Foreskin fibroblast (primary cell): ENCODE measurements at places on chromosomes 7 and 10.
A peak's percentile ranks its signal among the peaks of the same experiment; 100 is the strongest.

GRCh38 chr7:159093351-159093971, 51.2 kb downstream of the VIPR2 start:
- no peak for DNase-seq

GRCh38 chr7:36306222-36306621, 83.4 kb upstream of the ANLN start:
- DNase-seq: no peak

DNA sequence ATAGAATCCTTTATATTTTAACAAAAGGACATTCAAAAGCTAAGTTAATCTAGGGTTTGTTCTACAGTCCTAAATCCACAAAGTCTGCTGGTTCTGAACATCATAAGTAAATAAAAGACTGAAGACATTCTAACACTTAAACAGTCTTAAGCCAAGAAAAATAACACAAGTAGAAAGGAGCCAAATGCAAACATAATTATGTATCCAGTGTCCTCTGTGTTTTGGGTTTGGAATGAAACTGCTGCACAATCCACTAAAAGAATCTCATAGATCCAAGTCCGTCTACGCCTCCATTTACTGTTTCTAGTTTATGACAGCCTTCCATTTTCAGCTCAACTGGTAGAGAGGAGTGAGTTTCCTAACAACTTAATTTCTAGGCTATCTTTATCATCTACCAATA, 623.6 kb upstream of the FZD8 start:
- no peak for DNase-seq

GRCh38 chr7:73827567-73828106, 3.2 kb upstream of the CLDN4 start:
- no peak for DNase-seq

- DNase-seq: no peak
These were observed 60.7 kb downstream of the CD36 start for GRCh38 chr7:80699045-80699638.

- DNase-seq: no peak
These were observed 185.0 kb upstream of the GHITM start for GRCh38 chr10:83954193-83954799.

DNA sequence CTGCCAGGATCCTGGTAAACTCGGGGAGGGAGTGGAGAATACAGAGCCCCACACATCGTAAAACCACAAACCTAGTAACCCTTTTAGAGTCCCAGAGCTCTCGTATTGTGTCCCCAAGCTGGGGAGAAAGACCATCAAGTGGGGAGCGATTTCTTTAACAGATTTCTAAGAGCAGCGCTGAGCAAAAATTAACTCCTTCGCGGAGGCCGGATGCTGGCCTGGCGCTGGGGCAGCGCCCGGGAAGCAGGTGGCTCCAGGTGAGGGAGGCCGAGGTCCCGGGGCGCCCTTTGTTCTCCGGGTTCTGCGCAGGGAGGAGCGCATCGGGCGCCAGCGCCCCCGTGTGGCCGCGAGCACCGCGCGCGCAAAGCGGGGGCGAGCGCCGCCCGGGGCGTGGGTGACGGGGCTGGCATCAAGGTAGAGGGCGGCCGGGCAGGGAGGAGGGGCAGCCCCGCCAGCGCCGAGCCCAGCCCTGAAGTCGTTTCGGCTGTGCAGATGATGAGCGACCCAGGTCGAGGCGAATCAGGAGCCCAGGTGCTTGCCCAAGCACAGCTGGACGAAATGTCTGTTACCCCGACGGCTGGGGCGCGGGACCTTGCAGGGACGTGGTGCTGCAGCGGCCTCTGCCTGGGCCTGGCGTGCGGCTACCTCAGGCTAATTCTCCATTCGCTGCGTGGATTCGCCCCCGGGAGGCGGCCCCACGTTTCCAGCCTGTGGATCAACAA, 10.4 kb upstream of the FGFR2 start:
- peak; percentile 22 for DNase-seq

DNA sequence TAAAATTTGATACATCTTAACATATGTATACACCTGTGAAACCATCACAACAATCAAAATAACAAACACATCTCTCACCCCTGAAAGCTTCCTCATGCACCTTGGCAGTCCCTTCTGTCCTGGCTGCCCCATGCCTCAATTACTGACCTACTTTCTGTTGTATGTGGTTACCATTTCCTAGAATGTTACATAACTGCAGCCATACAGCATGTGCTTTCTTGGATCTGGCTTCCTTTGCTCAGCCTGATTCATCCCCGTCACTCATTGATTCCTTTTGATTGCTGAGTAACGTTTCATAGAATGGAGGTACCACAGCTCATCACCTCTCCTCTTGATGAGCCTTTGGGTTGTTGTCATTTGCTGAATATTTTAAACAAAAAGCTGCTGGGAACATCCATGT, 165.3 kb downstream of the CELF2 start:
- DNase-seq: no peak
